ENCODE measurements at places on chromosomes 11 and 22.

- no peak for DNase-seq
Observed at GRCh38 chr22:32600147-32600546, 125.5 kb downstream of the FBXO7 start.

GRCh38 chr11:19105011-19105410 is 12.0 kb upstream of the ZDHHC13 start:
- DNase-seq = no peak

DNA sequence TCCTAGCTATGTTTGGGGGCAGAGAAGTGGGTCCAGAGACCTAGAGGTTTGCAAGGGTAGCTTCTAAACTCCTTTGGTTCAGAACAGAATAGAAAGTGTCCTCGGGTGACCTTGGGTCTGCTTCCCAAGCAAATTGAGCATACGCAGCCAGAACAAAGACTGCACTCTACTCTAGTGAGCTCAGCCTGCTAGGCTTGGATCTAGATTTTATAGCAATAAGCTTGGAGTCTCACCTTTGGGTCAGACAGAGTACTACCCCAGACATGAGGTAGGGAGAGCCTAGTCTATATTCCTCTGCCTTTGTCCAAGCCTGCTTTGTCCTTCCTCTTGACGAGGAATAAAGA is 52.6 kb upstream of the ELF5 start:
- DNase-seq = no peak

GRCh38 chr11:84420271-84420670 is 1134.1 kb upstream of the CCDC90B start:
- no peak for DNase-seq

DNA sequence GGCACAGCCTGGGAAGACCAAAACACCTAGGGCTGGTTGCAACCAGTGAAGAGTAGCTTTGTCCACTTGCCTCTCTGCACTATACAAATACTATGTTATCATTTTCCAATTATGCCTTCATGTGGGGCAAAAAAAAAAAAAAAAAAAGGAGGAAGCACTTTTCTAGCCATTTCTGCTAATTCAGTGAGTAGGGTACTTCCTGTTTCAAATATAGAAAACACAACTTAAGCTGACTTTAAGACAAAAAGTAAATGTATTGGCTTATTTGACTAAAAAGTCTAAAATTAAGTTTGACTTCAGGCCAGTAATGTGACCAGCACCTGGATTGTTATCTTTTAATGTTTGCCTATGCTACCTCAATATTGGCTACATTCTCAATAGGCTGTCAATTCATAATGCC is 15.3 kb downstream of the CCDC73 start:
- DNase-seq = no peak

- DNase-seq = no peak
Observed at GRCh38 chr11:11537372-11537771, 84.4 kb downstream of the GALNT18 start.

GRCh38 chr11:73451896-73452295 is 75.7 kb downstream of the RELT start:
- no peak for DNase-seq

DNA sequence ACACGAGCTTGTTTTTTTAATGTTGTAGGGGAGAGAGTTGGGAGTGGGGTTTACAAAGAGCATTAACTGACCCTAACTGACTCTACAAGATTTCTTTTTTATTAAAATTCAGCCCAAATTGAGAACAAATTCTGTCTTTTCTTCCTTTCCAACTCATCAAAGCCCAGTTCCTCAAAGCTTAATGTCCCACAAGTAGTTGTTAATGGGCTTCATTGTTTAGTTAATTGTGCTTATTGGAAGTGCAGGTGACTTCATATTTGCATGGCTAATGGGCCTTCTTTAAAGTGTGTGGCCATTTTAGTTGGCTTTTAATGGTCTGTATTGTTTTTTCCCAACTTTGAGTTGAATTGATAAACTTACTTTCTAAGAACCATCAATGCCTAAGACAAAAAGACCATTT is 39.8 kb downstream of the MPPED2 start:
- no peak for DNase-seq

- no peak for DNase-seq
Observed at GRCh38 chr11:119531623-119532022, 108.7 kb upstream of the THY1 start.

GRCh38 chr11:130177782-130178181 is 18.2 kb downstream of the ST14 start:
- DNase-seq = no peak

DNA sequence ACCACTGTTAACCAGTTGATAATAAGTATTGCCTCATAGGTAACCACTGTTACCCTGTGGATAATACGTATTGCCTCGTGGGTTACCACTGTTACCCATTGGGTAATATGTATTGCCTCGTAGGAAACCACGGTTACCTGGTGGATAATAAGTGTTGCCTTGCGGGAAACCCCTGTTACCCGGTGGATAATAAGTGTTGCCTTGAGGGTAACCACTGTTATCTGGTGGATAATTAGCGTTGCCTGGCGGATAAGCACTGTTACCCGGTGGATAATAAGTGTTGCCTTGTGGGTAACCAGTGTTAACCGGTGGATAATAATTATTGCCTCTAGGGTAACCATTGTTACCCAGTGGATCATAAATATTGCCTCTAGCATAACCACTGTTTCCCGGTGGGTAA is 27.3 kb upstream of the NXPE4 start:
- no peak for DNase-seq

DNA sequence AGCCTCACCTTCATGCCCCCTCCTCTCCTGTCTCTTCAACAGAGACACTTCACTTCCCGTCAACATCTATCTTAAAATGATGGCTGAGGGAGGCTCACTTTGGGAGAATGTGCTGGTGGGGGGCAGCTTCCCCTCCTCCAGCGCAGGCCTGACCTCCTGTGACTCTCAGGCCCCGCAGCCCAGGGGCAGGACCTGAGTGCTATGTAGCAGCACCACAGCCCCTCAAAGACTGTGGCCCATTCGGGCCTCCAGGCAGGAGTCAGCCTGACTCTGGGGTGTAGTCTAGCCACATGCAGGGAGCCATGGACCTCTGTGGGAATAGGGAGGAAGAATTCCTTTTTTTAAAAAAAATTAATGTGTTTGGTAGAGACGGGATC is 43.7 kb downstream of the DKK3 start:
- DNase-seq = no peak

DNA sequence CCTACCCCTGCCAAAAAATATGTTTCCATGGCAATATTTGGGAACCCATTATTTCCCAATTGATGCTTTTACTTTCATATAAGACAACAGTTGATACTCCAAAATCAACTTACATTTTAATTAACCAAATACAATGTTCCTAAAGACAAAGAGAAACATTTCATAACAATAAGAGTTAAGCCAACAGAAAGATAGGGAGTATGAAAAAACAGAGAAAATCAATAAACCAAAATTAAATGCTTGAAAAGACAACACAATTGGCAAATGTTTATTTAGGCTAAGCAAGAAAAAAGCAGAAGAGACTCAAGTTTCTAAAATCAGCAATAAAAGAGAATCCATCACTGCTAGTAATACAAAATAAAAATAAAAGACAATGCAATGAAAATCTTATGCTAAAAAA is 123.1 kb upstream of the VPREB1 start:
- DNase-seq = no peak

- no peak for DNase-seq
Observed at GRCh38 chr22:49291781-49292180, 535.9 kb downstream of the BRD1 start.

GRCh38 chr22:37043828-37044538 is 7.6 kb upstream of the KCTD17 start:
- no peak for DNase-seq

DNA sequence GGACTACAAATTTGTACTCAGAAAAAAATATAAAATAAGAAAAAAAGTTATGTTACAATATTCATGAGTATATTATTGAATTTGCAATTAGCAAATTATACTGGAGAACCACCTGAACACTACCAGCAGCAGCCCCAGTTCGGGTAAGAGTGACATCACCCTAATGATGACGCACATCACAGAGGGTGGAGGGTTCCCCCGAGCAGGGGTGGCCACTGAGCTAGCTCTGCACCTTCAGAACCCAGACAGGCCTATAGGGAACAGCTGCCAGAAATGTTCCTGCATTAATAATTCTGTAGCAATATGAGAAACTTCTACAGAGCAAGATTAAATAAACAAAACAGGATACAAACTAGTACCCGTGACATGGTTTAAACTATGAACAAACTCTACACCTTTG is 17.5 kb upstream of the ARAP1 start:
- no peak for DNase-seq

DNA sequence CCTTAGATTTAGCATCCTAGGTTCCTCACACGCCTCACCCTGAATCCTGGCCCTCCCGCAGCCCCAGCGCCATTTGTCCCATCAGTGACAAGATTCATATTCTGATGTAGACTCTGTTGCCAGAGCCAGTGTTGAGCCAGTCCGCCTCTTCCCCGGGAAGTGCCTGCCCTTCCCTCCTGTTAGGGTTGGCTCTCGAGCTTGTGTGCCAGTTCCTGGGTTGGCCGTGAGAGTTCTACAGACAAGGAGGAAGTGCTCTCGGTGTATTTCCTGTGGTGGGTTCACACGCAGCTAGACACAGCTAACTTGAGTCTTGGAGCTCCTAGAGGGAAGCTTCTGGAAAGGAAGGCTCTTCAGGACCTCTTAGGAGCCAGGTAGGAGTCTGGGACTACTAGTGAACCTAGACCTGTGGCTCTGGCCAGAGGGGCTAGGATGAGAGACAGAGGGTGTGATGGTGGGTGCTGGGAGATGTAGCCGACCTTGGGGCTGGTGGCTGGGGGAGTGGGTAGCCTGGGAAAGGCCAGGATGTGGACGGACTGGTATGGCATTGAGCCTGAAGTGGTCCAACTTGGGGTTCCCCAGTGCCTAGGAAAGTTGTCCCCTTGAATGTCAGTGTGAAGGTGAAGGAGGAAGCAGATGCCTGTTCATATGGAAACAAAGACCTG is at the start of gene IL18BP:
IL18BP (plus strand) TSS at position 261 of the 662 bp plus-strand sequence. CDS start 1,076 bp downstream, outside the sequence.
- DNase-seq = no peak

DNA sequence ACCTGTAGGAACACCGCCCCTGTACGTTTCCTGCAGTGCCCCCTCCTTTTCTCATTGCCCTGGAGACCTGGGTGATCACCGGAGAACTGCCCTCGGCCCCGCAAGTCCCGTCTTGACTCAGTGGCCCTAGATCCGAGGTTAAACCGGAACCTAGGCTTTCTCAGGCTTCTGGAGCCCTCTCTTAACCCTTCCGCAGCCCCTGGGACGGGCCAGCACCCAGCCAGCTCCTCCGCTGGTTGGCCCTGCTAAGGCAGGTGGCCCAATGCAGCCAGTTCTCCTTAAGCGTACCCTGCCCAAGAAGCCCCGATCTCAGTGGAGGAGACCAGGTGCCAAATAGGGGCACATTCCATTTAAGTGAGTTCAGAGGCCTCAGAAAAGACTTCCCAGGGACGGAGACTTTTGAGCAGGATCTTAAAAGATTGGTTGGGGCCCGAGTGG is 776 bp downstream of the NLRX1 start:
- peak; percentile 38 for DNase-seq

- no peak for DNase-seq
Observed at GRCh38 chr11:76385903-76386302, 4.8 kb downstream of the GVQW3 start.

DNA sequence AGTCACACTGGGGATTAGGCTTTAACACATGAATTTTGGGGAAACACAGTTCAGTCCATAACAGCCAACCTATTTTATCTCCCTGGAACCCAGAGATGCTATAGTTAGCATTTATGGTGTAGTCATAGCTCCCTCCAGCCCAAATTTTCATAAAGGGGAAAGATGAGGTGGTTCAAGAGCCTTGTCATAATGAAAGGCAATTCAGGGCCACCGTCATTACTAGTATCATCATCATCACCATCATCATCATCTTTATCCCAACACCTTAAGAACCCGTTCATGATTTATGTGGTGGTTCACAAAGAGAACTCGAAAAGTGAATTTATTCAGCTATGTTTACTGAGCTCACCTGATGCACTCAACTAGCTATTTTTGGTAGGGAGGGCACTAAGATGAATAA is 2.4 kb upstream of the TUBA8 start:
- no peak for DNase-seq

DNA sequence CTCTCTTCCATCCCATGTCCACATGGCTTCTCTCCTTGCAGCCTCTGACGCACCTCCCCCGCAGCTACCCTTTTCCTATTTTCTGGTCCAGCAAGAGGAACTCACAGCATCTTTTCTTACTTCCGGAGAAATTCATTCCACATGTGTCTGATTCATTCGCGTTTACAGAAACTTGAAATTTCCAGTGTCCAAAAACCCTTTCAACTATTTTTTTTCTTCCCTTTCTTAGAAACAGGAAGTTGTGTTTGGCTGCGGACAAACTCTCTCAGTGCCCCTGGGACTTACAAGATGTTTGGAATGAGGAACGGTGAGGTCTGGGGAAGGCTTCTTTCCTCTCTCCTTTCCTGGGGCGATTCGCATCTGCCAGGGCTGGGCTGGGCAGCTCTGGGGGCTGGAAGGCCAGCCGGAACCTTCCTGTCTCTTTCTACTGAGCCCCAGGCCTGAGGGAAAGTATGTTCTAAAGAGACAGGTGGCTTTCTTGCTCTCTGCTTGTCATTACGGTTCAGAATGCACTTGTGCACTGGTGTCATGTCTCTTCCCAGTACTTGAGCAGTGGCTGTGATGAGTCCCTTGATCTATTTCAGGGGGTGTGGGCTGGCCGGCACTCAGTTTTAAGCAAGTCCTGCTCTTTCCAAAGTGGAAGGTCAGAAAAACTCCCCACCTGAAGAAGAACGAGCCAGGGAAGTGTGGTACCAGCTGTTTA is 27.5 kb downstream of the ADAMTS8 start:
- no peak for DNase-seq

DNA sequence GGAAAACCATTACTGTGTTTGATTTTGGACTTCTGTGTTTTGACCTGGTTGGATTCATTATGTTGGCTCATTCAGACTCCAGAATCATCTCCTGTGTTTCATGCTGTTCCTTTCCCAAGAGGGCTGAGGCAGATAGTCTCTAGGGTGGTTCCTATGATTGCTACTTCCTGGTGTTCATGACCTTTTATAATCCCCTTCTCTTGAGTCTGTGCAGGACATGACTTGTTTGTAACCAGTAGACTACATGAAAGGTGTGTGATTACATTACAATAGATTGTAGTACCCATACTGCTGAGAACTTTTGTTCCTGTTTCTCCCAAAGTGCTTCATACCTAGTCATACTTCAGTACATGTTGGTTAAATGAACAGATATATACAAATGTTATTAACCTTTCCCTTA is 700.6 kb downstream of the METTL15 start:
- DNase-seq = no peak

DNA sequence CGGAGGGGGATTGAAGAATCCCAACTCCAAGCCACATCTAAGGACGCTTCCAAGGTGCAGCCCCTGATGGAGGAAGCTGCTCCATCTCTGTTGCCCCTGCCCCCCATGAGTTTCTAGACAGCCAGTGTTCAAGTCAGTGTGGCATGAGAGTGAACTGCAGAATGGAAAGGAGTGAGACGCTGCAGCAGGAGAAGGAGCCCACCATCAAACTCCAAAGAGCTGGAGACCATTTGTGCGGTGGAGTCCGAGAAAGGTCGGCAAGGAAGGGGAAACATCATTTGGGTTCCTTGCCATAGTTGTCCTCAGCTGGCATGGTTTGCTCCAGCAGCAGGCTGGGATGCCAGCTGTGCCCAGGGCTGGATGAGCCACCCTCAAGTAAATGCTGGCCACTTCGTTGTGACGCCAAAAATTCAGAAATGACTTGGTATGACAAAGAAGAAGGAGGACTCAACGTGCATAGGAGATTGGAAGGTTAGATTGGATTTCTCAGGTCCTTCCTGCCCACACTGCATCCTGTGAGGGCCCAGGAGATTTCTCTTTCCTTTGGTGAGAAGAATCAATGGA is 16.4 kb downstream of the APOL2 start:
- no peak for DNase-seq

- DNase-seq = no peak
Observed at GRCh38 chr11:108698844-108699642, 34.2 kb downstream of the DDX10 start.

- DNase-seq = no peak
Observed at GRCh38 chr22:17086788-17087497, 2.1 kb downstream of the IL17RA start.
